ENCODE measurements at places on chromosomes 12 and 14.

DNA sequence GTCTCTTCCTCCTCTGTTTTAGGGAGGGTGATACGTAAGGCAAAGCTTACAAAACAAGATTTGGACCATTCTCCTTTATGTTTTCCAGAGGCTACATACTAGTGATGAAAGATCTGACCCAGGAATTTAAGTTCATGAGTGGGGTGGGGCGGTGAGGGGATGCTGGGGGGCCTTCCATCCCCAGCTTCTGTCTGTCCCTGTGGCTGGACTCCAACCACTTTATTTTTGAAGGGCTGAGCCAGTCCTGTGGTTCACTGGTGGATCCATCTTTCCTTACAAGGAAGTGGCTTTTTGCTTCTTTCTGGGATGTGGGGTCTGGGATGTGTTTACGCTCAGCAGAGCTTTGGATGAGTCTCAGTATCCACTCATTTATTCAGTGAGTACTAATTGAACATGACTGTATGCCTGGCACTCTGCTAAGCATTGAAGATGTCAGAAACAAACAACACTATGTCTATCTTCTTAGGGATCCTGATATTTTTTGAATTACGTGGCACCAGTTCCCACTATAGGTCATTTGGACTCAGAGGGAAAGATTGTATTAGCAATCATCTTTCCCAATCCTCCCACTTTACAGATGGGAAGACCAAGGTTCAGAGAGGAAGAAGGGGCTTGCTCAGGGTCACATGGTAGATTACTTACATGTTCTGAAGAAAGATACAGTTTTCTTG lies 291.8 kb upstream of the TBX3 start:
- DNase-seq, result no peak

- DNase-seq, result no peak
These were observed 49.2 kb upstream of the EIF5 start for GRCh38 chr14:103284574-103285467.

DNA sequence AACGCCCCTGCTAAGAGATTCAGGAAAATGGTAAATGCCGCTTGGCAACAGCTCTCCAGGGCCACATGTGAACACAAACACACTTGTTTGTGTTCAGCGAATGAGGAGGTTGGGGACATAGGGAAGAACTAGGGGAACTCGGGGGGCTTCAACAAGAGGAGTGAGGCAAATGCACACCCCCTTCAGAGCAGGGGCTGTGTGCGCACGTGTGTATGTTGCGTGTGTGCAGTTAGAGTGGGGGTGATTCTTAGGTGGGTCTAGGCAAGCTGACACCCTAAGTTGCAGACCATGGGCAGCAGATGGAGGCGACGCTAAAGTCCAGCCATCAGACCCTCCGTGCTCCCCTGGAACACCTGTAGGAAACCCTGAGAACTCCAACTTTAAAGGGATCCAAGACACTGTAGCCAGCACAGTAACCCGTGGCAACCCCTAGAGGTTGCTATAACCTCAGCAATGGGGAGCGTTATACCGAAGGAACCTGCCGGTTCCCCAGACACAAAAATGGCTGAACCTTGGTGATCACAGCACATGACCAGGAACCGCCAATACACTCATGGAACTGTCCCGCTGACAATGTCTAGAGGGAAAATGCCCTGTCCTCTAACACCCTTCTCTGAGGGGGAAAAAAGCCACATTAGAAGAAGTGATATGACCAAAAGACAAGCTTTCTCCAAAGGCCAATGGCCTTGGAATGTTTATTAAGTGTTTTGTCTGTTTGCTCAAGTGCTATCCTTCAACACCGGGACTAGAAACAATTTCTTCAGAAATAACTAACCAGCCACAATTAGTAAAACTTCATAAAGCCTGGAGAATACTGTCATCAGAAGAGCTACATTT lies 86.5 kb upstream of the CEP83 start:
- DNase-seq, result no peak

GRCh38 chr14:58814466-58814865 lies 176.7 kb downstream of the DACT1 start:
- DNase-seq, result no peak

DNA sequence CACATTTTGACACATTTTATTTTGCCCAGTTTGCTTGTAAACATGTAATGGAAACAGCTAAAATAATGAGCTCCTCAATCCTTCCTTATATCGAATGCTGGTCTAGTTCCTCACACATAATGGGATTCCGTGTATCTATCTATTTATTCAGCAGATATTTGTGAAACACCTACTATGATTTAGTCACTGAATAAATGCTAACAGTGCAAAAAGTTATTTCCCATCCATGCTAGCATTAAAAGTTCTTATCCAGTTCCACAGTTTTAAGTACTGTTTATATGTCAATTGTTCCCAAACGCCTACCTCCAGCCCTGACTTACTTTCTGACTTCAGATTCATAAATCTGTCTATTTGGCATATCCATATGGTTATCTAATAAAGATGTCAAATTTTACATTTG lies 1788.7 kb upstream of the FLRT2 start:
- DNase-seq, result no peak

GRCh38 chr14:86364634-86365033 lies 834.7 kb downstream of the FLRT2 start:
- no peak for DNase-seq

DNA sequence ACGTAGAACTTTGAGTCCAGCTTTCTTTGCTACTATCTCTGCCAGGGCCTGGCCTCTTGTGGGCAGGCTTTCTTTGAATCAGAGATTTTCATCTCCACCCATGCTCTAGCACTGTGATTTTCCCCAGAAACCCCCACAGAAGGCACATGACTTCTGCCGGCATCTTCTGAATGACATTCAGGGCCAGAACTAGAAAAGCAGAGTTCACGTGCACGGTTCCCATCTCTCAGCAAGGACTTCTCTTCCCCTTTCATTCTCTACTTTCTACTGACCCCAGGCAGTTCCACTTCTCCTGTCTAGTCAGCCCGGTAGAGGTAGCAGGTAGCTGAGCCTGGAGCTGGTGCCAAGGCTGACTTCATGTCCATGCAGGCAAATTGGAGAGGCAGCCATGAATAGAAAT lies 26.9 kb downstream of the BATF start:
- no peak for DNase-seq

- DNase-seq, result no peak
These were observed 15.0 kb upstream of the TMEM119 start for GRCh38 chr12:108612788-108613282.

- no peak for DNase-seq
These were observed 49.4 kb downstream of the NOVA1 start for GRCh38 chr14:26548406-26548805.

DNA sequence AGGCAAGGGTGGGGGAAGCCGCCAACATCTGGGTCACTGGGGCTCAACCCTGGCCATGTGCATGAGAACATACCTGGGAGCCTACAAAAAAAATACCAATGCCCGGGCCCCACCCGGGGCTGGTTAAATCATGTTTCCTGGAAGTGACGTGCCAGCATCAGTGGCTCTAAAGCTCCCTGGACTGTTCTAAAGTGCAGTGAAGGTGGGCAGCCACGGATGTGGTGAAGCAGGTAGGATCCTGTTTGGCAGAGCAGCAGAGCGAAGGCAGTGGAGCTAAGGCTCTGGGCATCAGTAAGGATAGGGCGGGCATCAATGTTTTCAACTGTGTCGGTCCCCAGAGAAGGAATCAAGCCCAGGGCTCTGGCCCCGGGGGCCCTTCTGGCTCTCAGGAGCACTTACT lies 525 bp upstream of the GPR68 start:
- DNase-seq, result no peak

DNA sequence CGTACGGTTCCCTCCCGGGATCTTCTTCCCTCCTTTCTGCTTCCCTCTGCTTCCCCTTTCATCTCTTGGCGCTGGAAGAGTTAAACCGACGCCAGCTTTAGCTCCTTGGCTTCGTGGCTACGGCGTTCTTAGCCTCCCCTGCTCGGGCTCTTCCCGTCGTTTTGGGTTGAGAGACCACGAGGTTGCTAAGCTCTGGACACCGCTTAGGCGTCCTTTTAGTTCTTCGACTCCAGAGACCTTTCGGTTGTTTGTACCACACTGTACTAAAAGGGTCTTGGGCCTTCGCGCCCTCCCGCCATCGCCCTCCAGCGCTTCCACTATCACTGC lies 545 bp downstream of the CPSF2 start:
- no peak for DNase-seq

GRCh38 chr14:73774241-73774570 lies 60.0 kb upstream of the PNMA1 start:
- no peak for DNase-seq

GRCh38 chr14:103067231-103067954 lies 10.0 kb upstream of the CDC42BPB start:
- no peak for DNase-seq

GRCh38 chr12:55647027-55647426 lies 10.3 kb downstream of the OR10P1 start:
- DNase-seq, result no peak

- no peak for DNase-seq
These were observed 183.1 kb downstream of the PIWIL1 start for GRCh38 chr12:130520784-130521183.
